ENCODE measurements at places on chromosomes 16 and 17.

DNA sequence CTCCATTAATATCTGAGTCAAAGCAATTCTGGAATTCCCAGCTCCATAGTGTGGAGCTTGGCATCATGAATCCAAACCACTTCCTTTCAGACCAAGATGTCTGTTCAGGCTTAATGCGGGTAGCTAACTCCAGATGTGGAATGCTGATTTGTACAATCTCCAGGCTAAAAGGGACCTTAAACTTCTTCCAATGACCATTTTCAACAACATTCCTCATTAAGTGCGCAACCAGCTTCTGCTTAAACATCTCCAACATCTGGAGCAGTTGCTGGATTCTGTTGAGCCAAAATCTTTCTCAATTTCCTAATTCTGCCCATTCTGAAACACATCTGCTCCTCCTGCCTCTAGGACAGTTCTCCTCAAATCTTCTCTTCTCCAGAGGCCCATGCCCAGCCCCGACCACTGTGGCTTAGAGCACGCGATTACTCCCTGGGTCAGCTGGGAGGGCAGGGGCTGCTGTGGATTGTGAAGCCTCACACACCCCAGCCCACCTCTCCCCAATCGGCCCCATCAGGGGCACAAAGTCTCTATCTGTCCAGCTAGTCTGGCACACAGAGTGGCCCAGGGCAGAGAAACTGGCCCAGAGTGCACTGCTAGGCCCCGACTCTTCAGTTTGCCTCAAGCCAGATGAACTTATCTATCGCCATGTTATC is 36.2 kb downstream of the ASPA start:
- no peak for DNase-seq

DNA sequence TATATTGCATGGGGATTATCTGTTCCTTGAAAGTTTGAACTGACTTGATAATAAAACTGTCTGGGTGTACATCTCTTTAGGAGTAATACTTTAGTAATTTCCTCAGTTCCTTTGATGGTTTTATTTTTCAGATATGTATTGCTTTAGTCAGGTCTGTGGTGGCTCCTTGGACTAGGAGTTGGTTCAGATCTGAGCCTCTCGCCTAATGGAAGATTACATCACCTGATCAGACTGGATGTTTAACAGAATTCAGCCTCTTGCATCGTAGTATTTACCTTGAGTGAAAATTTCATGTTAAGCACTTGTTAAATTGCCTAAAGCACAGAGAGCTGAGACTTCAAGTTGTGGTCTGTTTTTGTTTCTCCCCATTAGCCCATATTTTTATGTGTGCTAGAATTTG is 267.3 kb downstream of the MAP2K4 start:
- no peak for DNase-seq

DNA sequence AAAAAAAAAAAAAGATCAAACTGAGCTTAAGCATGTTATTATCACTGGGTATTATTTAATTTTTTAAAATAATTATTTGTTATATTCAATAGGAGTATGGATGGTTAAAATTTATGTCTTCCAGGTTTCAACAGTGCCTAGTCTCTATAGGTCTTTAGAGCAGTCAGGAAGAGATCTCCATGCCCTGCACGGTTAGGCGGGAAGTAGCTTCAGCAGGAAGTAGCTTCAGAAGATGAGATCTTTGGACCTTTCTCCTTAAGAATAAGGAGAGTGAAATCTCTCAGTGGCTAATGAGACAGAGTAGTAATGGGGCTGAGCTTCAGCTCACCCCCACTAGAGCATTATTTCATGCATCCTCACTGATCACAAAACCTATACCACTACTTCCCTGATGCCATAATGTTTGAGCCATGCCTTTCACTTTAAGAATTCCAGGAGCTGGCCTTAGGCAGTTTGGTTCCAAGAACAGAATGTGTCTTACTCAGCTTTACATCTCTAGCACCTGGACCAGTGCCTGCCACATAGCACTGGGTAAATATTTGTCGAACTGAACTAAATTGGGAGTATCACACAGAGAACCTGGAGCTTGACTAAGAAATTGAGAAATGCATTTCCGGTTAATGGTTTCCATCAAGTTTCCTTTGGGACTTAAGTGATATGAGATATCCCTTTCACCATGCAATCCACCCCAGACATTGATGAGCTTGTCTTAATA is 43.5 kb downstream of the SCPEP1 start:
- no peak for DNase-seq

DNA sequence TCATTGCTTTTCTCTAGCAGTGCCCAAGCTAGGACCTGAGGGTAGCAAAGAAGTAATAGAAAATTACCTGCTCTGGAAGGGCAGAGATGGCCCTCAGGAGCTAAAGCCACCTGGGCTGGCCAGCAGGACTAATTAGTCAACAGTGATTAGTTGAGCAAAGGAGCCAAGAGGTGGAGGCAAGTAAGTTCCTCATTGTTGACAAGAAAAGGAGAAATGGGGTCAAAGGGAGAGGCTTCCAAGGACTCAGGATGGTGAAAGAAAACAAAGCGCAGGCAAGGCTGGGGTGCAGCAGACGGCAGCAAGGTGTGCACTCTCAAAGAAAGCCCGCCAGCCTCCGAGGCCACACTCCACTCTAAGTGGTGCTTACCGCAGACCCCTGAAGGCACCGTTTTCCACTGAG is 44.6 kb downstream of the CMTM4 start:
- no peak for DNase-seq

GRCh38 chr17:57574040-57574513 is 171.0 kb downstream of the CCDC182 start:
- no peak for DNase-seq

GRCh38 chr16:88965826-88966480 is 11.1 kb downstream of the CBFA2T3 start:
- DNase-seq: no peak
